ENCODE measurements at places on chromosomes 16 and 17. TPM values are rescaled to one million over a fixed set of nuclear protein-coding genes. Genes with fewer than 3 reads are reported as not detected.
A peak's percentile ranks its signal among the peaks of the same experiment; 100 is the strongest.

DNA sequence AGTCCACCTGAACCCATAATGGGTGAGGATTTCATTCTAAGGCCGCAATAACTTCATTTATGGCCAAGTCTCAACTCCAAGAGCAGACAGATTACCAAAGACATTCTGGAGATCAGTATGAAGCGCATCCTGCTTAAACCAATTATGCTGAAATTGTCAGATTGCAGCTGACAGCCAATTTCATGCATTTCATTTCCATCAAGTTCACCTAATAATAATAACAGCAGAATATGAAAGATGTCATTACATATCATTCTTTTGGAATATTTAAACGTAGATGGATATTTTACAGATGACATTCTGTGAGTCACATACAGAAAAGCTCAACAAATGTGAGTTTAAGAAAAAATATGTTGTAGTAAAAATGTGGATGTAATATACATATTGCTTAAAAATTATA, 54.9 kb upstream of the NACA2 start:
- no peak overlapping the region for H3K4me3 ChIP-seq
- no peaks in the 10 kb centered on the region for H3K27me3 ChIP-seq
- no peak overlapping the region for H3K27ac ChIP-seq
- no peaks in the 10 kb centered on the region for H3K36me3 ChIP-seq
- no peaks in the 10 kb centered on the region for H3K4me1 ChIP-seq

GRCh38 chr17:60386147-60387058, 5.5 kb downstream of the USP32 start:
- DNase-seq: no peak
- peaks cover 26% of the 10 kb centered on the region for H3K4me1 ChIP-seq

Gene UMOD
- not detected for total RNA-seq

DNA sequence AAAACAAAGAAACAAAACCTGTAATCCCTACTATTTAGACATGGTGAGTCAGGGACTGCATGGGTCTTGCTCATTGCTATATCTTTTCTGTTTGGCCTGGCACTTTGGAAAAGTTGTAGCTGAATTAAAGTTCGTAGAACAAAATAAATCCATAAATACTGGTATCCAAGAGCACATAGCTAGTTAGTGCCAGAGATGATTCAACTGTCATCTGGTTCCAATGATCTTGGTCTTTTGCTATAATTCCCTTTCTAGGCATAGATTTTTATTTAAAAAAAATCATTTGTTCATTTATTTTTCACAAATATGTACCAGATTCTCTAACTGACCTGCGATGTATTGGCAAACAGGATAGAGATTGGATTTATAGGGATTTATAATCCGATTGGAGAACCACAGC, 1436.1 kb upstream of the GOT2 start:
- H3K27me3 ChIP-seq: no peaks in the 10 kb centered on the region
- no peaks in the 10 kb centered on the region for H3K4me1 ChIP-seq
- no peak overlapping the region for H3K4me3 ChIP-seq
- no peaks in the 10 kb centered on the region for H3K36me3 ChIP-seq

GRCh38 chr17:39863918-39864746, at the start of gene IKZF3:
Gene IKZF3, minus strand, starts transcription at chr17:39864312. Its CDS starts 186 bp downstream, at chr17:39864126.
- peak within 1 kb of the TSS; percentile 62 for H3K4me3 ChIP-seq
- H3K4me1 ChIP-seq: peaks cover 8% of the 10 kb centered on the region
- DNase-seq: no peak
- no peak within 1 kb of the TSS for H3K27ac ChIP-seq

DNA sequence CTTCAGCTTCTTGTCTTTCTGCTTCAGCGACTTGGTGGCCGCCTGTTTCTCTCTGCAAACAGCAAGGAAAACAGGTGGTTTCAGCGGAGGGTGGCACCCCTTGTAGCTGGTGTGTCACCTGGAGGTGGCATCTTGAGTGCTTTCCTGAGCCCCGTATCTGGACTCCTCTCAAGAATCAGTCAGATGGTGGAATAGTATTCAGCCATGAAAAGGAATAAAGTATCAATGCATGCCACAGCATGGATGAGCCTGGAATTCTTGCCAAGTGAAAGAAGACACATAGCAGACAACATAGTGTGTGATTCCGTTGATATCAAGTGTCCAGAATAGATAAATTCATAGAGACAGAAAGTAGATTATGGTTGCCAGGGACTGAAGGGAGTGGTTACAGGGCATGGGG, 65.2 kb downstream of the NDE1 start:
- H3K27me3 ChIP-seq: no peaks in the 10 kb centered on the region
- peaks cover 99% of the 10 kb centered on the region for H3K36me3 ChIP-seq
- no peak overlapping the region for H3K27ac ChIP-seq
- H3K4me1 ChIP-seq: no peaks in the 10 kb centered on the region
- H3K4me3 ChIP-seq: no peak overlapping the region

- DNase-seq: no peak
- H3K27me3 ChIP-seq: no peaks in the 10 kb centered on the region
- H3K27ac ChIP-seq: no peak overlapping the region
- no peaks in the 10 kb centered on the region for H3K36me3 ChIP-seq
- H3K4me1 ChIP-seq: peaks cover 9% of the 10 kb centered on the region
- no peak overlapping the region for H3K4me3 ChIP-seq
These were observed 14.4 kb downstream of the SLFN5 start for GRCh38 chr17:35257208-35257659.
